Stimulated activated CD8-positive, alpha-beta memory T cell treated with anti-CD3 and anti-CD28 coated beads, Interleukin-15, amount 100 ng/mL, for 24 hours (primary cell): ENCODE measurements at places on chromosomes 4 and X.

- no peak for DNase-seq
These were observed 6.2 kb upstream of the PLCXD1 start for GRCh38 chrX:274904-275475.

DNA sequence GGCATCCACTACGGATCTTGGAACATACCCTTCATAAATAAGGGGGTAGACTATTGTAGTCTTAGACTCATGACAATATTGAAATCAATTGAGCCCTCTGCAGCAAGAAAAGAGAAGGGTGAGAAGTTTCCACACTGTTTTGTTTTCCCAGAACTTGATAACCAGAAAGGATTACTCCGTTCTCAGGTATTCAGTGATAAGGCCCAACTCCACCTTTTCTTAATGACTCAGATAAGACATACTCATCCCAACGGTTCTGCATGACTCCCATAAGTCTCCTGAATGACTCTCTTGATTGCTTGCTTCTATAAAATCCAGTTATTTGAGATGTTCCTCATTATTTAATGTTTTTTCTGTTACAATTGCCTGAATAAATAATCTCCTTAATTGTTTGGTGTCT lies 111.7 kb downstream of the PABPC4L start:
- DNase-seq: no peak

DNA sequence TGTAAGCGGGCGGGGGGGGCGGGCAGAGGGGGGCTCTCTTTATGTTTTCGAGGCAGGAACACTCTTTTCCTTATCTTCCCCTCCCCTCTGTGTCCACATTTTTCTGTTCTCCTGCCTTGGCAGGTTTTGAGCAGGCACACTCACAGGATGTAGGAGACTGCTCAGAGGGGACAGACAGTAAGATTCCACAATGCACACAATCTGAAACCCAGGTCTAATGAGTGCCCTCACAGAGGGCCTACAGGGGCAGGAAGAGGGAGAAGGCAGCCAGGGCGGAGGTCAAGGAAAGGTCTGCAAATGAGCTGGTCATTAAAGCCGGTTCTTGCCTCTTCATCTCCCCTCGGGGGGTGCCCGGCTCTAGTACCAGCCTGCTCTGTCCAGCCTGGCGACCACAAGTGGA lies 106.1 kb upstream of the ATP6AP2 start:
- no peak for DNase-seq

GRCh38 chrX:71098951-71099506 lies 3.4 kb downstream of the FOXO4 start:
- no peak for DNase-seq

GRCh38 chrX:55489314-55490009 lies at the start of gene USP51:
TSS of gene USP51 (minus strand) at chrX:55489848. CDS start at chrX:55488939, 909 bp downstream.
- DNase-seq: no peak

DNA sequence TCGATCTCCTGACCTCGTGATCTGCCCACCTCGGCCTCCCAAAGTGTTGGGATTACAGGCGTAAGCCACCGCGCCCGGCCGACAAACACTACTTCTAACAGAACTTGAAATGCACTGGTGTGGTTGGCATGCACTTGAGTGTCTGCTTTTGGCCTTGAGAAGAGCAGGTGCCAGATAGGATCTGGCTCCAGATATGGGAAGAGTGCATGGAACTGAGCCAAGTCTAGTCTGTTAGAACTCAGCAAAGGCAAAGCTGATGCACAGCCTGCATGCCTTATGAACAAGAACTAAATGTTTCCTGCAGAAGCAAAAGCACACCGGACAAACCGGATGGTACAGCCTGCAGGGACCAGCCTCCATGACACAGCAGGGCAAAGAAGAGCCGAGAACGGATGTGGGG lies 35.1 kb upstream of the TBL1X start:
- no peak for DNase-seq

DNA sequence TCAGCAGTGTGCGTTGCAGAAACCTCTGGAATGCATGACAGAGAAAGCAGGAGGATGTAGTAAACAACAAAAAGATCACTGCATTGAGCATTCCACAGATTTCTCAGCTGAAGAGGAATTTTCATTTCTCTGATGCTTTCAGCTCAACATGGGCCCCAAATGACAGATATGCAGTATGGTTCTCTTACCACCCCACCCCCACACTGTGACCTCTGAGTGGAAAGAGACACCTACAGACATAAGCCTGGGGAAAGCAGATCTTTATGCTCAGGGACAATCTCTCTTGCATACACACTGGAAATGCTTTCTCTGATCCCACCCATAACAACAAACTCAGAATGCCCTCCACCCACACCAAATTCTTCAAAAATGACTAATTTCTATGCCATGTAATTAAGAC lies 983.7 kb upstream of the LCORL start:
- DNase-seq: no peak

- no peak for DNase-seq
These were observed 288.8 kb downstream of the GRIA2 start for GRCh38 chr4:157509341-157509740.

DNA sequence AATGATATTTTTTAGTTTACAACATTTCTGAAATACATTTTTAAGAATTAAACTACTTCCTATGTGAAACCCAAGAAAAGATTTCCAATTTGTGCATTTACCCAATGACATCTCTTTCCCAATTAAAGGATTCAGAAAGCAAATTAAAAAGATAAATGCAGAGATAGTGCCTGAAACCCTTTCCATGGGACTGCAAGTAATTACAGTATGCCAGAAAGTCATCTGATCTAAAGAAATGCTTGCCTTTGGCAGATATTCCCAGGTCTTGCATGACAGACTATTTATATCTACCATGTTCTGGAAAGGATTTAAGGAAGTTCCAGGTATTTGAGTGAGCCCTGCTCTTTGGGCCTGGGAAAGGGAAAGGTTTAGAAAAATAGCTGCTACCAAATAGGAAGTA lies 41.6 kb upstream of the CXorf38 start:
- DNase-seq: no peak

DNA sequence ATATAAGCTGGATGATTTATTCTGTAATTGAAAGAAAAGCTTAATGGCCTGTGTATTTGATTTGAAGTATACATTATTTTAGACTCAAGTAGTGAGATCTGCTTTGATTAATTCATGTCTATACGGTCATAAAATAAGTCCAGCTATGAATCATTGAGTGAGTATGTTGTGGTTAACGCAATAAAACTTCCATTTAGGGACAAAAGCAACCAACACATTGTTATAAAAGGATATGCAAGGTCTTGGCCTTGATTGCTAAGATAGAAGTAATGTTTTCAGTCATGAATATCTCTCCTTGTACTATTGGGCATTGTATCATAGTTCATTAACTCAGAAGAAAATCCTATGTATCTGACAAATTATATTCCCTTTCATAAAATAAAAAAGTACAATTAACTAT lies 162.1 kb downstream of the EPHA5 start:
- no peak for DNase-seq

GRCh38 chrX:151633157-151633556 lies 62.1 kb upstream of the PRRG3 start:
- DNase-seq: no peak

- no peak for DNase-seq
These were observed 168.9 kb downstream of the ZNF674 start for GRCh38 chrX:46376246-46376885.

- no peak for DNase-seq
These were observed 126.1 kb downstream of the FAT4 start for GRCh38 chr4:125440814-125441213.

DNA sequence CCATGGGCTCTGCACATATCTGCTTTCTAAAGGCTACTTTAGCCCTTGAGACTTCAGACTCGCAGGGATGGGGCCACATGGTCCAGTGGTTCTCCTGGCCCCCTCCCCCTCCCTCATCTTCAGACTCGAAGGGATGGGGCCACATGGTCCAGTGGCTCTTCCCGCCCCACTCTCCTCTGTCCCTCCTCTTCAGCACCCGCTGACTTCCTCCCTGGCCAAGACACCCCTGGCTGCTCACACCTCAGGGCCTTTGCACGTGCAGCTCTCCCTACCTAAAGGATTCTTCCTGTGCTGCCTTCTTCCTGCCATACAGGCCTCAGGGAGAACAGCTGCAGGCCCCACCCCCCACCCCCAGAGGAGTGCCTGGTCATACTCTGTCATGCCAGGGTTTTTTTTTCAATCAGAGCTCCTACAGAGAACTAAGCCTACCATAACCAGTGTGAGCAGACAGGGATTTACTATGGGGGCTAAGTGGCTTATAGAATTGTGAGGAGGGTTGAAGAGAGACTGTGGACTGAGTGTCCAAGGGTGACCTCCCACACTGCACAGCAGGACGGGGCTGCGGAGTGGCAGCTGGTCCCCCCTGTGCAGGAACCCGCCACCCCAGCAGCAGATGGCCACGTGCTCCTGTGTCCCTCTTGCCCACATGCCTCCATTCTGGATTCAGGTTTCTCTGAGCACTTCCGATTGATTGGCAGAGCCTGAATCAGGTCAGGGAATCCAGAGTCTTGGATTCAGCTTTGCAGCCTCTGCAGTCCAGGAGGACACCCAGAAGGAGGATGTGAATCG lies 6.1 kb upstream of the SPON2 start:
- no peak for DNase-seq

DNA sequence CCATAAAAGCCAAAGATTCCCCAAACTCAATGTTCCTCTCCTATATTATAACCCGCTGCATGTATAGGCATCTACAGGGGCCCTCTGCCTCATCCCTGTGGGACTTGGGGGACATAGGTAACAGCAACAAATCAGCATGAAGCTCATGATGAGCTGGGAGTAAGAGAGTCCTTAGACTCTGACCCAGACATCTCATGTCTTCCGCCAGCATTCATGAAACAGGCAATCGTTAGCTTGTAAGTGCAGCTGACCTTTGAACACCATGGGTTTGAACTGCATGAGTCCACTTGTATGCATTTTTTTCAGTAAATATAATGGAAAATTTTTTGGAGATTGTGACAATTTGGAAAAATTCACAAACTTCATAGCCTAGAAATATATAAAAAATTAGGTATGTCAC lies 10.4 kb upstream of the SCOC start:
- DNase-seq: no peak

- DNase-seq: no peak
These were observed 13.5 kb upstream of the NKX1-1 start for GRCh38 chr4:1419708-1420107.

DNA sequence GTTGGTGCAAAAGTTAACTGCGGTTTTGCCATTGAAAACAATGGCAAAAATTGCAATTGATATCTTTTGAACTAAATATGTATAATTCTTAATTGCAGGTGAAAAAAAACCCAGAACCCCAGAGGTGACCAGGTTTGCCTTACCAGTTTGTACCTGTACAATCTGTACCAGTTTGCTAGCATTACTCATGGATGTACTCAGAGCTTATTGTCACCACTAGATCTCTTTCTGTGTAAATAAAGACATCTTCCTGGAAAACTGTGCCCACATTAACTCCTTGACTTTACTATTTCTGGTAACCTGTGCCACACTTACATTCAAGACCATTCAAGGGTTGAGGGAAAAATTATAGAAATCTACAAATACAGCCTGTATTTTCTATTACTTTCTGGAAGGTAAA lies 139.7 kb downstream of the ELOVL6 start:
- no peak for DNase-seq

DNA sequence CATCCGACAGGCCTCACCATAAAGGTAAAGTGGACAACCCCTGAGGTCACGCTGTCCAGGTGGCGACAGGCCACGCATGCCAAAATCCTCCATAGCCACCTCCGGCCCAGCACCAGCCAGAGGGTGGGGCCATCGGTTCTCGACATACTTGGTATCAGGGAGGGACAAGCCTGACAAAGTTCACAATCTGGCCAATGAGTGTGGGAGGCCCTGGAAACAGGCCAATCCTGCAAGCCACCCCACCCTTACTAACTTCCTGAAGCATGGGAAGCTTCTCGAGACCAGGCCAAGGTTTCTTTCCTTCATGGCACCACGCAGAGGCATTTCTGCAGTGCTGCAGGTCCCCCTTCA lies 73.8 kb downstream of the MTMR1 start:
- no peak for DNase-seq

DNA sequence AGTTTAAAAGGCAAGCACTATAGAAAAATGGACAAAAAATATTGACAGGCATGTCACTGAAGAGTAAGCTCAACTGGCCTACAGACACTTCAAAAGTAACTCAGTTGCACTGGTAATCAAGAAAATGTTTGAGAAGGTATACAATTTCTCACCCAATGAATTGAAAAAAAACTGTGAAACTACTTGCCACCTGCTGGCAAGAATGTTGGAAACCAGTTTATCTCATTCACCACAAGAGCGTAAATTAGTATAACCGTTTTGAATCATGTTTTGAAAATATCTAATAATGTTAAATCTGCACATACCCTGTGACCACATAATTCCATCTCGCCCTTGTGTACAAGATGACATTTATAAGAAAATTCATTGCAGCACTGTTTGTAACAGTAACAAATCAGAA lies 31.7 kb downstream of the TXK start:
- no peak for DNase-seq

- no peak for DNase-seq
These were observed 52.2 kb downstream of the SPARCL1 start for GRCh38 chr4:87476934-87477333.

DNA sequence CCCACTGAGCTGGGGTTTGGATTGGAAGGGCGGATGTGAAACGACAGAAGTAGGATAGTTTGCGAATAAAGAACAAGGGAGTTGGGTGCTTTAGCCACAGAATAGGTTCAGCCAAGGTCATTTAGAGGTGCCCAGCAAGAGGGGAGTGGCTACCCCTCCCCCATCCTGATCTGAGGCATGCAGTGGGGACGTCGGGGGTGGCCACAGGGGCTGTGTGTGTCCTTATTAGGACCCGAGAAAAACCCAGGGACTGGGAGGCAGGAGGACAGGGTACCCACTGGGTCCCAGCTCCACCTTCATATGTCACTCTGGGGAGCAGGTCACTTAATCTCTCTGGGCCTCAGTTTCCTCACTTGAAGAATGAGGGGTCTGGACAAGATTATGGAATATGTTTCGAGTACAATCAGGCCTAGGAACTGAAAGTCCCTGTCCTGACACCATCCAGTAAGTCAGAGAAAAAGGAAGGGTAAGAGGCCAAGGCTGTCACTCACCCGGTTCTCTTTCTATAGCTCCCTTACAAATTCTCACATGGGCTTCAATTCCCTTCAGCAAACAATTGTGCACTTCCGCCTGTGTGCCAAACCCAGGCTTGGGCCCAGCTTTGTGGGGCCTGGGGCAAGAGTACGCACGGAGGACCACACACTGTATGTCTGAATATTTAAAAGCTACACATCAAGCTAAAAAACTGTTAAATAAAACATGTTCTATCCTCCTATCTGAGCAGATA lies 4.2 kb upstream of the NYX start:
- DNase-seq: no peak

DNA sequence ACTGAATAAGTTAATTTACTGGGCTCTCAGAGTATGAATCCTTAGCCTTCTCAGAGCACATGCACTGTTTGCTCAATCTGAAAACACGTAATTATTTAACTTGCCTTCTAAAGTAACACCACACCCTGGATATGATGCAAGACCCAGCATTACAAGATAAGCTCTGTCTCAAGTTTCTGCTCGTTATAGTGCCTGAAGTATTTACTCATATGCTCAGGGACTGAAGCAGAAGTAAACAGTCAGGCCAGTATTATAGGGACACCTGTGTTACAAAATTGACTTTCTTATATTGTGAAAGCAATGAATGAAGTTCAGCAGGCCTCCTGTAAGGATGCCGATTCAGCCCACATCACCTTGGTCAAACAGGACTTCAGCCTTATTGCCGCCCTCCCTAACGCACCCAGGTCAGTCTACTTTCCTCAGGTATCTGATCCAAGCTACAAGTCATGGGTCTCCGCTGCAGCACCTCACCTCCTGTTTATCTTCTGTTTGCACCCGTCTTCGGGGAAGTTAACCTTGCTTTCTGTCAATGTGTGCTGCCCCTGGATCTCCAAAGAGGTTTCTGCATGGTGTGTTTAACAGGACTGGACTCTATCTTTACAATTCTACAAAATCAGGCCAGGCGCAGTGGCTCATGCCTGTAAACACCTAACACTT lies 42.8 kb upstream of the KLF3 start:
- DNase-seq: no peak

GRCh38 chr4:162793571-162793970 lies 373.1 kb downstream of the NAF1 start:
- DNase-seq: no peak
